ENCODE measurements at places on chromosomes 3 and 15. TPM values are rescaled to one million over a fixed set of nuclear protein-coding genes. Genes with fewer than 3 reads are reported as not detected.

ZBTB20 gene
- 23.6 TPM for total RNA-seq

DNA sequence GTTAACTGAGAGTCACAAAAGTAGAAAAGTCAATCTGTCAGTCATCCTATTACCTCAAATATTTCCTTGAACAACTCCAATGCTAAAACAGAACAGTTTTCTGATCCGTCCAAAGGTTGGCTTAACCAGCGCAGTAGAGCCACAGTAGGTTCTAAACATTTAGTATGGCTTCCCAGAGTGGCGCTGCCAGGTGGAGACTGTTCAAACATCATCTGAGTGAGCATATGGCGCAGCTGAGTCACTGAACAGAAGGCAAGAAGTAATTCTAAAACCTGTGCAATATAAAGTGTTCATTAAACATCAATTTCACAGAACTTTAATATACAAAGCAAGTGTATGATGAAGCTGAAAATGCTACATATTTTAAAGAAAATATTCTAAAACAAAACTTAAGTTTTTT, 19.9 kb downstream of the CIP2A start:
- no peaks in the 10 kb centered on the region for H3K27me3 ChIP-seq
- no peak for DNase-seq
- no peaks in the 10 kb centered on the region for H3K4me1 ChIP-seq
- no peak overlapping the region for H3K4me3 ChIP-seq
- no peaks in the 10 kb centered on the region for H3K36me3 ChIP-seq

LIPH gene
- total RNA-seq: 10.6 TPM

GRCh38 chr15:45702041-45702440, 67.2 kb downstream of the SQOR start:
- H3K27me3 ChIP-seq: no peaks in the 10 kb centered on the region
- no peak for DNase-seq
- no peak overlapping the region for H3K4me3 ChIP-seq

DNA sequence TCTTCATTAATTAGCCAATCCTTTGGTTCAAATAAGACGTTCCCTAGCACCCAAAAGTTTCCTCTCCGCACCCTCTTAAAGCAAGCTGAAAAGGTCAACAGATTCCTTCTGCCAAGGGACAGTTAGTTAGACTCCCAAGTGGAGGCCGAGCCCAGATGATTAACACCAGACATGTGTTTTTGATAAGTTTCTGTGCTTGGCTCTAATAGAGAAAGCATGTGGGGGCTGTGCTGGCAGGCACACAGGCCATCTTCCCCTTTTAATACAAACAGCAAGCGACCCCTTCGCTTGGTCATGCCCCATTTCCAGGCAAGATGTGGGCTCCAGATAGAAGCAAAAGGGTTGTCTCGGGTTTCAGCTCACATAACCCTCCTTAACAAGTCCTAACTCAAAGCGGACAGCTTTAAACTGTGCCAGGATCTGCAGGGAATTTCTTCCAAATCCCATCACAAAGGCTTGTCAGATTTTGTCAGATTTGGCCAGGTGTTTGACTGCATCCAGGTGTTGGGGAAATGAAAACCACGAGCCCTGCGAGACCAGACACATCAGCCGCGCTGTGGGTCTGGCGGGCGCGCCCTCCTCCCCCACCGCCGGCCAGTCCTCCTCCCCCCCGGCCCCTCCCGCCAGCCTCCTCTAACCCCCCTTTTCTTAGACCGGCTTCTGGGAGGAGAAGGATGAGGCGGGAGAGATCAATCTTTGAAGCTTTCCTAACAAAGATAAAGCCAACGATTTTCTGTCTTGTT, 3.3 kb downstream of the HES1 start:
- peaks cover 77% of the 10 kb centered on the region for H3K4me1 ChIP-seq
- DNase-seq: no peak
- no peaks in the 10 kb centered on the region for H3K27me3 ChIP-seq
- H3K36me3 ChIP-seq: peaks cover 6% of the 10 kb centered on the region
- H3K4me3 ChIP-seq: peak overlapping the region; percentile 68

STXBP5L gene
- total RNA-seq: 0.32 TPM

- peaks cover 2% of the 10 kb centered on the region for H3K4me1 ChIP-seq
- no peaks in the 10 kb centered on the region for H3K36me3 ChIP-seq
- no peak overlapping the region for H3K27ac ChIP-seq
- H3K4me3 ChIP-seq: no peak overlapping the region
- DNase-seq: no peak
Observed at GRCh38 chr3:170493712-170494182, 75.1 kb downstream of the CLDN11 start.
